ENCODE measurements at places on chromosomes 1 and 21.
A peak's percentile ranks its signal among the peaks of the same experiment; 100 is the strongest.

DNA sequence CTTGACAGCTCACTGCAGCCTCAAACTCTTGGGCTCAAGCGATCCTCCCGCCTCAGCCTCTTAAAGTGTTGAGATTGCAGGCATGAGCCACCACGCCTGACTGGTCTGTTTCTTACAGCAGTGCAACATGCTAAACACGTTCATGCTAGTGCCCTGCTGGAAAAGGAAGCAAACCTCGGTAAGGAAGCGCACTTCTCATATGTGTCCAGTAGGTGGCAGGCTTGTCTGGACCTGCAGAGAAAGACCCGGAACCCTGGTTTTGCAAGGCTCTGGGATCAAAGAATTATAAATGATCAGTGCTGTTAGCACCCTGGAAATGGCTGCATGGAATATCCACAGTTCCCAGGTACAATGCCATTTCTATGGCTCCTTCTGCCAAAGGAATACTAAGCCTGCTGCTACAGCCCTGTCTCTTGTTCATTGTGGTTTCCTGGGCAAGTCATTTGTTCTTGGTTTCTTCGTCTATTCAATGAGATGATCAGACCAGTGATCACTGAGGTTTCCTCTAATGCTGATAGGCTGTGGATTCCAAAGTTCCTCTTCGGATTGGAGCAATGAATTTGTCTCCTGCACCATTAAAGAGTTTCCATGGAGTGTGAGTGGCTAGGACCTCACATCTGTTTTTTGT is 15.9 kb downstream of the RNU5D-1 start:
- DNase-seq: peak; percentile 80

DNA sequence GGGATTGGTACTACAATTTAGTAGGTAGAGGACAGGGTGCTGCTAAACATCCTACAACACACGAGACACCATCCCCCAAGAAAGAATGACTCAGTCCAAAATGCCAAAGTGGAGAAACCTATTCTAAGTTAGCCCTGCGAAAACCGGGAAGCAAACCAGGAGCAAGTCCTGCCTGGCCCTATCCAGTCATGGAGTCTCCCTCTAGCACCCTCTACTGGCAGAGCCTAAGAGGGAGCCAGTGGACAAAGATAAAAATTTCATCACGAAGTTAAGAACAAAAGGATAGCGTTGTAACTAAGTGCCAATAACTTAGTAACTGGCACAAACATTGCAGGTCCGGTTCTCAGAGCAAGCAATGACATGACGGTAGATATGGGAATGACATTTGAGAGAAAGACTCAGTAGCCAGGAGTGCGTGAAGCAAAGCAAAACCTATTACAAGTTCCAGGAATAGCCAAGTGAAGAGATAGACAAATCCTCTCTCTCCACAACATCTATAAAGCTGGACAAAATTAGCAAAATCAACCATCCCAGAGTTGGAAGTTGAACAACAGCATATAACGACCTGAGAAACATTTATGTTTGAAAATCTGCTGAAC is 383.5 kb downstream of the OMA1 start:
- no peak for DNase-seq

DNA sequence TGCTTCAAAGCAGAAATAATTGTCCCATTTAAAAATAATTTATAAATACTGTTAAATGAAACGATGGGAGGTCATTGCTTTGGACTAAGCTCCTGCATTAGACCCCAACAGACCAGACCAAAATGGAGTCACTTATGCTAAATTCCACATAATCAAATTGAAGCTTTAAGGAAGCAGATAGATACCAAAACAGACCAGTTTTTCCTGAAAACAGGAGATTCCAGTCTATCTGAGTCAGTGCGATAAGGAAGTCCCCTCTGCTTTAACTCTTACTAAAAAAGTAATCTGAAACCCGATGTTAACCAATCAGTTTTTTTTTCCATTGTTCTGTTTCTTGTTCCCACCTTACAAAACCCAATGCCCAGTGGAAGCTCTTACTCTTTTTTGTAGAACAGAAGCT is 16.2 kb upstream of the DNASE2B start:
- DNase-seq: no peak

DNA sequence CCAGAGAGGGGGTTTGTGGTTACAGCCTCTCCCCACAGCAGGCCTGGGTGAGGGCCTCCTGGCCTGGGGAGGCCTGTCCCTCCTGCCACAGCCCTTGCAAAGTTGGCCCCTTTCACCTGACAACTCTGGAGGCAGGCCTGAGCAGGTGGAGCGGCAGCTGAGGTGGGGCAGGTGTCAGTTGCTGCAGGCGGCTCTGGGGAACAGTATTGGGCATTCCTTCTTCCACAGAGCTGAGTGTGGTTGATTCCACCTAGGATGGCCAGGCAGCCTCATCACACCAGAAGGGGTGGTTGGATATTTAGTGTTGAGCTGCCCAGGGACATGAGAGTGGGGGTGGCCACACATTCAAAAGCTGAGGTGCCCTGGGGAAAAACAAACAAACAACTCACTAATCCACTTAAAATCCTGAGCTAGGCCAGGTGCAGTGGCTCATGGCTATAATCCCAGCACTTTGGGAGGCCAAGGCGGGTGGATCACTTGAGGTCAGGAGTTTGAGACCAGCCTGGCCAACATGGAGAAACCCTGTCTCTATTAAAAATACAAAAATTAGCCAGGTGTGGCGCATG is 31.1 kb downstream of the PIGP start:
- no peak for DNase-seq

GRCh38 chr1:213176341-213176740 is 125.3 kb downstream of the RPS6KC1 start:
- no peak for DNase-seq

DNA sequence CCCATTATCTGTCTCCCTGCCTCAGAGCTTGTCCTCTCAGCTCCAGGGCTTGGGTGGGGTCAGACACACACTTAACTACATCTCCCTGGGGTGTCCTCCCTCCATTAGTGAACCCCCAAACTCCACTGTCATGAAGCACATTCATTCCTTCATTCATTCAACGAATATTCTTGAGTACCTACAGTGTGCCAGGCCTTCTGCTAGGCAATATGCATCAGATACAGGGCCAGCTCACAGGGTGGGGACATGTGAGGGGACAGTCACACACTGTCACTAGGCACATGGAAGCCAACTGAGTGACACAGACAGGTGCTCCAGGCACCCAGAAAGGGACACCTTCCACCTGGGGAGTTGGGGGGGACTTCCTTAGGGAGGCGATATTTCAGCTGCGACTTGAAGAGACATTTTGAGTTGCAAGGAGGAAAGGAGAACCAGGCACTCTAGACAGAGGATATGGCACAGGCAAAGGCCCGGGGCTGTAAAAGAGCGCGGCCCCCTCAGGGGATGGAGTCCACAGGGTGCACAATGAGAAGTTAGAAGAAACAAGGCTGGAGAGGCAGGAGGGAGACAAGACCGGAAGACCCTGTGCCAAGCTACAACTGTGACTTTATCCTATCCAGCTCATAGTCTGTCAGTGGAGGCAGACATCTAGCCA is 8.7 kb upstream of the S100A8 start:
- no peak for DNase-seq

GRCh38 chr1:16176653-16177052 is 20.8 kb upstream of the EPHA2 start:
- DNase-seq: no peak

DNA sequence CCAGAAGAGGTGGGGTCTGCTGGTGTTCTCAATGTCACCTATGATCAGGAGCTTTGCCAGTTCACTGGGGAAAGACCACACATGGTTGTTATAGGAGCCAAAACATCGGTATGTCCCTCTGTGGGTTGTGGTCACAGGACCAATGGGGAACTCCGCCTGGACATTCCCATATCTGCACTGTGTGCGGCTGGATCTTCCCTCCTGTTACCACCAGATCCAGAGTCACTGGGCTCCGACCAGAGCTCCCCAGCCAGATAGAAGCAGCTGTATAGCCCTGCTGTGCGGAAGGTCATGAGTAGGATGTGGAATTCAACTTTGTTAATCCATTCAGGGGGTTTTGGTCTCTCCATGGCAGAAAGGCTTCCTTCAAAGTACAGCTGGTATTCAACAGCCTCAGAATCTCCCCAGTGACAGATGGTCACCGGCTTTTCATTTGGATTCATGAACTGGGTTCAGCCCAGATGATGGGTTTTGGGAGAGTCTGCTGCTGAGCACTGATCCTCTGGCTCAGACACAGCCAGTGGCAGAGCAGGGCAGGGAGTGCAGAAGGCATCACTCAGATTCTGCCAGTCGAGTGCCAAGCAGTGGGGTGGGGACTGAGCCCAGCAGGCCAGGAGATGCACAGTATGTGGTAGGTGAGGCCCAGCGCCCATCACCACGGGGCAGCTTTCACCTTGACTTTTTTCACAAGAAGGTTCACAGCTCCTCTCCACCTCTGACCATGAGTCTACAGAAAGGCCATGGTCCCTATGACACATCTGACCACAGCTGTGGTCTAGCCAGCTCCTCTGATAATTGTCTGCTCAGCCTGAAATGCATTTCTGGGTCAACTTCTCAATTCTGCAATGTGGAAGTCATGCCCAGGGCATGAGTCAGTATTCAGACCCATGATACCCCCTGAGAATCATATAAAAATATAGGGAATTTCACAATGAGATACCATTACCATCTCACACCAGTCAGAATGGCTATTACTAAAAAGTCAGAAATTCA is 2.9 kb upstream of the SHCBP1L start:
- no peak for DNase-seq

DNA sequence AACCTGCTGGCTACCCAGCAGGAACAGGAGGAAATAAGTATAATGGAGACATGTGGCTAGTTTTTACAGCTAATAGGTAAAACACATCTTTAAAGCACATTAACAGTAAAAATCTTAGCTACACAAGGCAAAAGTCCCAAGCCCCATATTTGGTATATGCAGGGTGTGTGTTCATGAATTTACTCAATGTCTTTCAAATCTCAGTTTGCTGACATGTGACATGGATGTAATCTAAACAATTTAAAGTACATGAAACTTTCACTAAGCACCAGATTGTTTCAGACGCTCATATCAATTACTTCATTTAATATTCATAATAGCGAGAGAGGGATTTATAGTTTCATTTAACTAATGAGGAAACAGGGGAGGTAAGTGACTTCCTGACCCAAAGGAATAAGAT is 3.9 kb downstream of the TACSTD2 start:
- DNase-seq: no peak

- DNase-seq: no peak
Observed at GRCh38 chr1:8408151-8408839, 90.4 kb downstream of the SLC45A1 start.

GRCh38 chr1:100485855-100486258 is 52.1 kb upstream of the GPR88 start:
- DNase-seq: no peak

DNA sequence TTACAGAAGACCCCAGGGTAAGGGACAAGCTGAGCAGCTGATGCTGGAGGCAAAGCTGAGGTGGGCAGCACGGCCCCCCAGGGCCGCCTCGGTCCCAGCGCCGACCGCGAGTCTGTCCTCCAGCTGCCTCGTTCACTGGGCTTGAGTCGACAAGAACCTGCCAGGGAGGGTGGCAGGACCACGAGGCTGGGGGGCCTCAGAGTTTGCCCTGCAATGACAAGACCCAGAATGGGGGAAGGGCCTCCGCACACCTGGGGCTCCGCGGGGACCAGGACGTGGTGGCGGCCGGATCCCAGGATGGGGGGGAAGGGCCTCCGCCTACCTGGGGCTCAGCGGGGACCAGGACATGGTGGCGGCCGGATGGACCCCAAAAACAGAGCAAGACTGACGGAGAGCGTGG is 53.9 kb upstream of the COL18A1 start:
- no peak for DNase-seq

DNA sequence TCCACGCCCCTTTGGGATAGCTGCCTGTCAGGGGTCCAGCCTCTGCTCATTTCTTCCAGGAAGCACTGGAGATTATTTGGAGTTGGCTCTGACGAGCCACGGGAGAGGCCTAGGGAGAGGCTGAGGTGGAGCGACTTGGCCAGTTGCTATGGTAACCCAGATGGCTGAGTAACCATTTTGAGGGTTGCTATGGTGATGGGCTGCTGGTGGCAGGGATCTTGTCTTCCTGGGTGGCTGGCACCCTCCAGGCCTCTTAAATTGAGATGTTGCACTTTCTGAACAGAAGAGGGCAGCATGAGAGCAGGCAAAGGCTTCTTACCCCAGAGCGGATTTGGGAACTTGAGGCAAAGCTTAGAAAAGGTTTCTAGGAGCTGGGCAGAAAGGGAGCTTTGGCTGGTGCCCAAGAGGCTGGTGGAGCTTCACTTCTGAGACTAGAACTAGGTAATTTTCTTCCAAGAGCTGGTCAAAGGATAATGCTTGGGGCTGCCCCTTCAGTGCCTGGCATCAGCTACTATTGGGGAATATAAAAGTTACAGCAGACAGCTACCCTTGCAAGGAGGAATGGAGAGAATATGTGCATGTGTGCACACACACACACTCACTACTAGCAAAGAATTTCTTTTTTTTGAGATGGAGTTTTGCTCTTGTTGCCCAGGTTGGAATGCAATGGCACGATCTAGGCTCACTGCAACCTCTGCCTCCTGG is 72.5 kb downstream of the NDUFS5 start:
- peak; percentile 60 for DNase-seq

DNA sequence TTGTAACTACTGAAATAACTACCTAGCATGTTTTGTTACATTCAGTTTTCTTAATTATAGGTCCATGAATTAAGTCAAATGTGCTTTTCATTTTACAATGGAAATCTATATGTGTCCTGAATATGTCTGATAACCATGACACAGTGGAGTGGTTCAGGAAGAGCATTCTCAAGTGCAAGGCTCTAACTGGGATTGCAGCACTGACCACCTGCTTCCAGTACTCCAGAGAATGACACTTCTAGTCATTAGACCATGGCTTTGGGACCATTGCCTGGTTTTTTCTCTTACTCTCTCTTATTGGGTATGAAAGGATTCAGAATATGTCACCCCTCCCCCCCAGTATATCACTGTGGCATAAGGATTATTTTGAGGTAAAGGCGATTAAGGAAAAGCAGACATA is 204.9 kb upstream of the CACYBP start:
- DNase-seq: no peak

DNA sequence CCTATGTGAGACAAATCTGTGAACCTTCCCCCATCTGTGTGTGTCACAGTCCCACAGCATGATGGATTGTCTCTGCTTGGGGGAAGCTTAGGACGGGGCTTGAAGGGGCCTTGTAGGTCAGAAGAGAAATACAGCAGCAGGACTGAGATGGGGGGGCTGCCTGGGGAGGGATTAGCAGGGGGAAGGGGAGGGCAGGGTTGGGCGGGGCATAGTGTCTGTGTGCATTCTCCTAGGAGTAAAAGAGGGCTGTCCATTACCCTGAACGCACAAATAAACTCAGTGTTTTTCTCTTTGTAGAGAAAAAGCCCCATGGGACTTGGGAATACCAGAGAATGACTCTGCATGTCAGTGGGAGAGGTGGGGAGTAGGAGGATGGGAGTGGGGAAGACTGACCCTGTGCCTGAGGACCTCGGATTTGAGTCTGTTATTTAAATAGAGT is 16.4 kb downstream of the RNF220 start:
- DNase-seq: no peak

GRCh38 chr1:103160281-103160680 is 52.0 kb upstream of the COL11A1 start:
- DNase-seq: no peak
